ENCODE measurements at places on chromosomes 1 and 21. TPM values are rescaled to one million over a fixed set of nuclear protein-coding genes. Genes with fewer than 3 reads are reported as not detected.
A peak's percentile ranks its signal among the peaks of the same experiment; 100 is the strongest.

Gene RAB25
- total RNA-seq, result 0.50 TPM

Gene C1orf167
- 0.86 TPM for total RNA-seq

Gene EXO1
- total RNA-seq, result 2.4 TPM

Gene AADACL4
- total RNA-seq, result not detected

Gene F3
- total RNA-seq, result 4.0 TPM

Gene QSOX1
- total RNA-seq, result 70.3 TPM

Gene HUNK
- total RNA-seq, result not detected

Gene CCDC181
- total RNA-seq, result not detected

Gene FAM163A
- 0.21 TPM for total RNA-seq

Gene C4BPB
- not detected for total RNA-seq

Gene RGS18
- 78.6 TPM for total RNA-seq

Gene CCDC17
- total RNA-seq, result 5.4 TPM

DNA sequence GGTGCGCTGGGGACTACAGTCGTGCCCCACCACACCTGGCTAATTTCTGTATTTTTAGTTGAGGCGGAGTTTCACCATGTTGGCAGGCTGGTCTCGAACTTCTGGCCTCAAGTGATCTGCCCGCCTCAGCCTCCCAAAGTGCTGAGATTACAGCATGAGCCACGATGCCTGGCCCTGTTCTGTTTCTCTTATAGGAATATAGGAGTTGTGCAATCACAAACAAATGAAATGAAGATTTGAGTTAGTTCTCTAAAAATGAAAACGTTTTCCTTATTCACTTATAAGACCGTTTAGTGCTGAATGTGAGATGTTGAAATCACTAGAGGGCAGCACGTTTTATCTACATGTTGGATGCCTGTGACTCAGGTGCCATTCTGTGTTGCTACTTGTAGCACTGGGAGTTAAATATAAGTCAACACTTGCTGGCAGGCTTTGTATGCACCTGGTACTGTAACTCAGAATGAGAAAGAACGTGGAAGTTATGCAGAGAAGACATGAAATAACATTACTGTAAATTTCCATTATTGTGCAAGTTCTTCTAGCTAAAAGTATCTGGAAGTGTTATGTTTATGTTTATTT, 45.8 kb downstream of the MIGA1 start:
- no peak for DNase-seq

DNA sequence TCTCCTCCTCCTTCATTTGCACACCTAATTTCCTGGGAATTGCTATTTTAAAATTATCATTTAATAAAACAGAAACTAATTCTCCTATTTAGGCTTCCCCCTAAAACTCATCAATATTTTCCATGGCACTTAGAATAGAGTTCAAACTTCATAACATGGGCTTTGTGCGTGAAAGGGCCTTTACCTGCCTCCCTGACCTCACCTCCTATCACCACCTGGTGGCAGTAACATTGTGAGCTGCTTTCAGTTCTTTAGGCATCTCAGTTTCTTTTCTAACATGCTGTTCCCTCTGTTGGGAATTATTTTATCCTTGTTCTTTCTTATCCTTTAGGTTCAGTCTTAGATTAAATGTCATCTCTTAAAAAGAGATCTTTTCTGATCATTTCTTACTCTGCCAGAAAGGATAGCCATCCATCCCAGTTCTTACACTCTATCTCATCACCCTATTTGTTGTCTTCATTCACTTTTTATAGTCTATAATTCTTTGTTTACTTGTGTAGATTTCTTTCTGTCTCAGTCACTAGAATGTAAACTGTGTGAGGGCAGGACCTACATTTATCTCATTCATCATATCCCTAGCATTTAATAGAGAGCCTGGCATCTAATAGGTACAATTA, 133.8 kb upstream of the KIAA1614 start:
- no peak for DNase-seq

GRCh38 chr1:227815468-227816409, at the start of gene PRSS38:
TSS of gene PRSS38 (plus strand) at chr1:227815675. CDS start at chr1:227815717, 42 bp downstream.
- DNase-seq, result no peak

DNA sequence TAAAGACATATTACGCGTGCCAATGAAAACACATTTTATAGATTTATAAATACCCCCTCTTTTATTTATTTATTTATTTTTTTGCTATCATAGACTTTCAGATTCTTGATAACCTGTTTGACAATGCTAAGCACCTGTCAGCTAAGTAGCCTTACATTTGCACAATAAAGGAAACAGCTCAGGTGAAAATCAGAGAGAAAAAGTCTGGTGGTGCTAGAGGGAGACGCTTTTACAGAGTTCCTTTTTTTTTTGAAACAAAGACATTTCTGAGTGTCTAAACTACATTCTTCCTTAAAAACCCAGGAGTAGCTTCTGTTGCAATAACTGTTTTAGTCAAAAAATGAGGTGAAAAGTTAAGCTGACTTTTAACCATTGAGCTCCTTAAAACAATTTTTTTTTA, 1611.6 kb downstream of the NCAM2 start:
- no peak for DNase-seq

GRCh38 chr1:32770221-32770731, 46.9 kb downstream of the YARS1 start:
- no peak for DNase-seq

- no peak for DNase-seq
Measured at GRCh38 chr21:31203431-31204054, 140.5 kb downstream of the TIAM1 start.

DNA sequence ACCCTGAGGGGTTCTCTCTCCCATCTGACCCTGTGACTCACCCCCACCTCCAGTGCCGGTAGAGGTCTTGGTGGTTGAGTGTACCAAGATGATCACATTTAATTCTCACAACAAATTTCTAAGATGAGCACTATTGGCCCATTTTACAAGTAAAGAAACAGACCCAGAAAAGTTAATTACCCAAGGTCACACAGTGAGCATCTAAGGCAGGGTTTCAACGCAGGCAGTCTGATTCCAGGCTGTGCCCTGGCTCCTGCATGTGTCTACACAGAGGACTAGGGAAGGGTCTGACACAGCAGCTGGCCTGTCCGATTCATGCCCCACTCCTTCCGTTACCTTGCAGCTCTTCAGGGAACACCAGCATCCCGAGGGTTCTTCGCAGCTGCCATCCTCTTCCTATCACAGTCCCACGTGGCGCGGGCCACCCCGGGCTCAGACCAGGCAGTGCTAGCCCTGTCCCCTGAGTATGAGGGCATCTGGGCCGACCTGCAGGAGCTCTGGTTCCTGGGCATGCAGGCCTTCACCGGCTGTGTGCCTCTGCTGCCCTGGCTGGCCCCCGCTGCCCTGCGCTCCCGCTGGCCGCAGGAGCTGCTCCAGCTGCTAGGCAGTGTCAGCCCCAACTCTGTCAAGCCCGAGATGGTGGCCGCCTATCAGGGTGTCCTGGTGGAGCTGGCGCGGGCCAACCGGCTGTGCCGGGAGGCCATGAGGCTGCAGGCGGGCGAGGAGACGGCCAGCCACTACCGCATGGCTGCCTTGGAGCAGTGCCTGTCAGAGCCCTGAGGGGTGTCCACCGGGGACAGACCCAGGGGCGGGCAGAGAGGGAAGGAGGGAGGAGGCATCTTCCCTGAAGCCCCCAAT, 7.5 kb downstream of the NCDN start:
- peak; percentile 75 for DNase-seq

DNA sequence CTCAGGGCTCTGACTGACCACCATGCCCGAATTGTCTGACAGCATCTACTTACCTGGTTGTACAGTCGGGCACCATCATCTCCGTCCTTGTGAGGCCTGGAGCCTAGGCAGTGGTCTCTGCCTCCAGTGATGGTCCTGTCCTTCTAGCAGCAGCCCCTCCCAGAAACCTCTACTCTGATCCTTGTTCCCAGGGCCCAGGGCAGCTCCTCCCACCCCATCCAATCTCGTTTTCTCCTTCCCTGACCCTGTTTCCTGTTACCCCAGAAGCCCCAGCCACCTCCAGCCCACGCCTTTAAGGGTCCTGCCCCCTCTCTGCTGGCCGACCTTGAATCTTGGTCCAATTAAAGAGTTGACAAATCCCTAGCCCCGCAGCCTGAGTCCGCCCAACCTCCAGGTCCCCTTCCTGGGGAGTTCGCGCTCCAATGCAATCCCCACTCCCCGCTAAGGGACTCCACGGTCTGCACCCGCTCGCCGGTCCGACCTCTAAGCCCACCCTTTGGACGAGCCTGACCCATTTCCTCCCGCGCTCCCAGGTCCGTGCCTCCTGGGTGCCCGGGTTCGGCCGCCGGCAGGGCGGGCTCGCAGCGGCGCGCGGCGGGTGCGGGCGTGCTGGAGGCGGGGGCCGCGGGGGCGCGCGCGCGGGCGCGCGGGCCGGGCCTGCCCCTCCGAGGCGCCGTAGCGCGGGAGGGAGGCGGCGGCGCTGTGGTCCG, at the start of gene B4GALT2:
Gene B4GALT2 (plus strand): TSS at position 660 of the 710 bp plus-strand sequence. CDS start 1,951 bp downstream, outside the sequence.
- DNase-seq, result peak; percentile 86

DNA sequence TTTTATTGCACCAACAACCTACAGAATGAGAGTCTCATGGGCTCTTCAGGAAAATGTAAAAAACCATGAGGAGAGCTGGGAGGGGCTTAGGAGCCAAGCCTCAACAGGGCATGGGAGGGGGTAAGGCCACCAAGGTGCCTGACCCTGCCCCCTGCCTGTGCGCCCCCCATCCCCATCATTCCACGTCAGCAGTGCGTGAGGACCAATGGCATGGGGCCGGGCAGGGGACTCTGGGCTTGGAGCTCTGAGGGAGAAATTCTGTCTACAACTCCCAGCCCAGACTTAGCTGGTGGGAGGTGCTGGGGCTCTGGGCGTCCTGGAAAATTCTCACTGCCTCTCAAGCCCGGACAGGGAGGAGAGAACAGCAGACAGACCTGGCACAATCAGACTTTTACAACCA, 5.2 kb upstream of the CAMK2N1 start:
- DNase-seq, result no peak

- no peak for DNase-seq
Measured at GRCh38 chr1:29354511-29355098, 118.3 kb downstream of the PTPRU start.

GRCh38 chr1:17065666-17066065, 11.8 kb upstream of the SDHB start:
- DNase-seq, result no peak

GRCh38 chr1:206047271-206047670, 5.7 kb upstream of the RHEX start:
- no peak for DNase-seq

GRCh38 chr1:24150234-24151174, 7.6 kb upstream of the IL22RA1 start:
- DNase-seq, result peak; percentile 96

DNA sequence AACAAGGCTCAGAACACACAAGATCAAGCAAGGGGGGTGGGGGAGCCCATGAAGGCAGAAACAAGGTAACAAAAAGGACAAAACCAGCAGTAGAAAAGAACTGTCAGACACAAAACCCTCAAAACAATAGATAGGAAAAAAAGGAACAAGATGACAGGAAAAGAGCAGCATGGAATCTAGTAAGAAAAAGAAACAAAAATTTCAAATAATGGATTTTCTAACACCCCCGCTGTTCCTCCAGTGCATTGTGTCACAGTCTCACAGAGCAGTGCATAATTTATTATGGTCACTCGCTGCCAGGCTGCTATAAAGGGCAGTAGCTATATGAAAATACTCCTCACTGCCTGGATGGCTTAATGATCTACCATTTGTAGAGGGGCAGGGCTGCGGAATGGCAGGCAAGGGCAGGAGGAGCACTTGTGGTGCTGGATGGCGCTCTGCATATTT, 567.9 kb downstream of the DPYD start:
- no peak for DNase-seq

- no peak for DNase-seq
Measured at GRCh38 chr1:207020065-207020708, 12.4 kb downstream of the C1orf116 start.

DNA sequence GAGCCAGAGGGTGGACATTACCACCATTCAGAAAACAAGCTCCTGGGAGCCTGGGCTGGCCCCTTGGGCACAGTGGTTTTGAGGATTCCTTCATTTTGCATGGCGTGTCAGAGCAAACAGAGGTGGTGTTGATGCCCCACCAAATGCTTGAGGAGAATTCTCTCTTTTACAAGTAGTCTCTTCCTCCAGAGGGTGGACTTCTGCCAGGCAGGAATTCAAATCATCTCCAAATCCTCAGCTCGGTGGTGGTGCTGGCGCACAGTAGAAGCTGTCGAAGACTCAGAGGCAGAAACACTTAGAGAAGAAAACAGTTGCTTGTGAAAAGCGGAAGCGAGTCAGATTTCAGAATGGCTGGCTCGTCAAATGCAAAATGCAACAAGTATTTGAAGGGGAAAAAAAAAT, 3.4 kb upstream of the CHI3L1 start:
- DNase-seq, result no peak

DNA sequence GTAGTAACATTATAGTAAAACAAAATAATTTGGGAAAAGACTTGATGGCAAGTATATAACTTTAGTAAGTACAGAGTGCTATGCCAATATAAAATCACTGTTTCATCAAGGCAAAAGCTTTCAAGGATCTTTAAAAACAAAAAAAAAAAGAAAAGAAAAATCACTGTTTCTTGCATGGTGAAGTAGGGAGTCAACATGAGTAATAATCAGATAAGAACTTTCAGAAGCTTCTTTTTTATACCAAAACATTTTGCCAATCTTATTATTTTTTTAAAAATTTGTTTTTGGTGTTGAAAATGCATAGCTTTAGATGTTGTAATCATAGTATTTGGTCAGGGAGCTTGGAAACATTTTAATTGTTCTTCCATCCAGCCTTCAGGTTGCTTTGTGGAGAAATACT, 37.2 kb downstream of the CAMSAP2 start:
- no peak for DNase-seq

All from spleen (tissue), 13 donors.